ENCODE measurements at places on chromosomes 2 and 18.

DNA sequence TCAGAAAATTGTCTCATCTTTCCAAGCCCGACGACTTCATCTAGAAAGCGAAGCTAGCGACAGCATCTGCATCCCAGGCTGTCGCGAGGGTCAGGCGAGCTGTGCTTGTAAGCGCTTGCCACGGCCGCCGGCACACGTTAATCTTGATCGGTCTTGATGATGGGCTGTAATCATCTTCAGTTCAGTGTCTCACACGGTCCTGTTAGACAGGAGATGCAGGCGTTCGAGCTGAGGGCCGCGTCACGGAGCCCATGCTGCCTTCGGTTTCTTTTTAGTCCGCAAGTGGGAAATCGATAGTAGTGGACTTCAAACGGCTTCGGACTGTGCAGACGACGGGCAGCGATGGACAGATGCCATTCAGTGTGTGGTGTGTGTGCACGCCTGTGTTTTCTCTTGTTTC, 43.6 kb downstream of the ADI1 start:
- no peak for DNase-seq

DNA sequence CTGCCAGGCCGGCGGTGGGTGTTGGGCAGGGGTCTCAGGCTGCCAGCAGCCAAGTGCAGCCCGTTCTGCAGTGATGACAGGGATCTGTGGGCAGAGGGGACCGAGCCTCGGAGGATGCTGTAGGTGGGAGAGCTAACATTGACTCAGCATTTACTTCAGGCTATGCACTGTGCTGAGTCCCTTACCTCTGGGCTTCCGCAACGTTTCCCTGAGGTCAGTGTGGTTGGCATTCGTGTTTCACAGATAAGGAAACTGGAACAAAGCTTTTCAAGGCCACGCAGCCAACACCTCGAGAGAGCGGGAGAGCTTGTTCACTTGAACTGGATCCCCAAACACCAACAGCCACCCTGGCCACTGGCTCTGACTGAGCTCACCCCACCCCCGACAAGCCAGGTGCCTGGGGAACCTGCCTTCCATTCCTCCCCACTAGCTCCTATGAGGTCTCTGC, 839 bp upstream of the GPR148 start:
- no peak for DNase-seq

GRCh38 chr18:24027156-24027827, 12.7 kb downstream of the TTC39C start:
- no peak for DNase-seq

DNA sequence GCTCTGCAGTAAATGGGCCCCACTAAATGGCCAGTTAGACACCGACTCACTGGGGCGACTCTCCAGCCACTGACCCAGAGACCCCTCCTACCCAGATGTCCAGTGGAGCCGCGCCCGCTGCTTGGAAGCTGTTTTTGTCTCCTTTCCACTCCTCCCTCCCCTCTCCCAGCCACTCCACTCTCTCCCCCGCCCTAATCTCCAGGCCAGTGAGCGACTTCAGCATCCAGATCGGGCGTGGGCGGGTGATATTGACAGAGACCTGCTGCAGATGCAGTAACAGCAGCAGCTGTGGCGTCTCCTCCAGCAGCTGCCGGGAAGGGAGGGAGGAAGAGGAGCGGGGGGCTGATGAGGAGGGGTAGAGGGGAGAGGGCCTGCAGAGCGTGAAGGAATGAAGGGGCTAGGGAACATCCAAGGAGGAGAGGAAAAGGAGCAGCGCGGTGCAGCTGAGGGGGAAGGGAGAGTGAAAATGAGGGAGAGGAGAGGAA, at the start of gene SCN7A:
SCN7A (minus strand) TSS at position 110 of the 485 bp plus-strand sequence. CDS start 16,553 bp downstream, outside the sequence.
- DNase-seq: no peak

DNA sequence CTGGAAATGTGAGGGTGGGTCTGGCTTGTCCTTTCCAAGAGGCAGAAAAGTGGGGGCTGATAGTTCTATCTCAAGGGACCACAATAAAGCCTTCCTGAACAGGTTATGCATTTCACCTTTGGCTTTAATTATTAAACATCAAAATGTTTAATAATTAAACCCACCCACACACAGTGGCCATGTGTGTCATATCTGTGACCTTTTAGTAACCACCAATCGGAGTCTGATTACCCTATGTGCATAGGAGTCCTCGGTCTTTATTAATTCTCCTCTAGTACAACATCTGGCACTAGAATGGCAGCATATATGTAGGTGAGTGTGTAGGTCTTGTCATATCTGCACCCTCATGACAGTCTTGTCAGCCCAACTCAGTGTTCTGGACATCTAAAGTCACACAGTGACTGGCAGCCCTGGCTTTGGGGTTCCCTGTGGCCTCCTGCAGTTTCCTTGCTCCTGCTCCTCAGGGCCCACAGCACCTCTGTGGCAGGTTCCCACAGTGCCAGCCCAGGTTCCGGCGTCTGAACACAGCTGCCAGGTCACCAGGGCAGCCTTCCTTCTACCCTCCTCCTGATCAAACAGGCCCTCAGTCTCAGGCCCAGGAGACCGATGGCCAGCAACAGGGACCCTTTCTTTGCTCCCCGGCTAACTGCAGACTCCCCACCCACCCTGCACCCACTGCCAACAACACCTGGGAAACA, 100.9 kb downstream of the MTCL1 start:
- no peak for DNase-seq

DNA sequence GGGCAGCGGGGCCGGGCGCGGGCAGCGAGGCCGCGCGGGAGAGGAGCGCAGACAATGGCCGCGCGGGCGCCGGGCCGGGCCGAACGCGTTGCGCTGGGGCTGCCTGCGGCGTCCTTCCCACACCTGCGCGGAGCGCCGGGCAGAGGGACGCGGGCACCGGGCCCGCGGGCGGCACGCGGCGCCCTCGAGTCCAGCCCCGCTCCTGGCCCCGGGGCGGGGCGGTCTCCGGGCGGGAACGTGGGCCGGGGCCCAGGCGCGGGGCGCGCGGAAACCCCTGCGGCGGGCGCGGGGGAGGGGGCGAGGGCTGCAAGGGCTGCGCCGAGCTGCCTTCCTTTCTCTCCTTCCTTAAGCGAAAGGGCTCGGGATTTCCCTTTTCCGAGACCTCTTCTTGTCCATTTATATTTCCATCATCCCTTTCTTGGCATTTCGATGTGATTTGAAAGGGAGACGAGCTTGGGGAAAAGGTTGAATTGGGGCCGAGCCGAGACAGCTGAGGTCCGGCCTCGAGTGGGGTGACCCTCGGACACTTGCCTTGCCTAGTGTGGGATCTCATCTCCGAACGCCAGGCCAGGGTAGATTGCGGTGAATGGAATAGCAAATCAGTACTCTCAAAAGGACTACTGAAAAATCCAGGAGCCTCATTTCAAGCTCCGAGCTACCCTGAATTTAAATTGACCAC, 676 bp downstream of the KLHL23 start:
- DNase-seq: no peak

DNA sequence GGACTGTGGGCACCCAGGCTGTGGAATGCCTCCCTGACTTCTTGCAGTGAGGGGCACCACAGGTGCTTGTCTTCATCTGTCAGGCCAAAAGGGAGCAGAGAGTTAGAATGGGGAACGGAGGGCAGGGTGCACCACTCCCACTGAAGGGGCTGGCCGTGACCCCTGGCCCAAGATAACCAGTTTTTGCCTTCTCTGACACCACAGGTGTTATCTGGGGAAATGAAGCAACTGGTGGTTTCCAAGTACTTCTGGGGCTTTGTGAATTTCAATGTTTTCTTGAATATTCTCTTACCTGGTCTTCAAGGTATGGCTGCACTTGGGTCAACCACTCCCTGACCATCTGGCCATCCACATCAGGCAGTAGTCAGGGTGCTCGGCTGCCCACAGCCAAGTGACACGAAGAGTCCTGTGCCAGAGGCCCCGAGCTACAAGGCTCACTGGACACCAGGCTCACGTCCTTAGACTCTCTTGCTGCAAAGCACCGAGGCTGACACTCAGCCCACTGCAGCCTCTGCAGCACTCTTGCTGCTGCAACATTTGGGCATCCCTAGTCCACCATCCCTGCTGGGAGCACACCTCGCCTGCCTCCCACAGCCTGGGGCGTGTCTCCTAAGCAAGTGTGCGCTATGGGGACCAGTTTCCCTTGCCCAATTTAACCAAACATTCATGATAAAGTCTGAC, 57.0 kb downstream of the FAM178B start:
- no peak for DNase-seq

DNA sequence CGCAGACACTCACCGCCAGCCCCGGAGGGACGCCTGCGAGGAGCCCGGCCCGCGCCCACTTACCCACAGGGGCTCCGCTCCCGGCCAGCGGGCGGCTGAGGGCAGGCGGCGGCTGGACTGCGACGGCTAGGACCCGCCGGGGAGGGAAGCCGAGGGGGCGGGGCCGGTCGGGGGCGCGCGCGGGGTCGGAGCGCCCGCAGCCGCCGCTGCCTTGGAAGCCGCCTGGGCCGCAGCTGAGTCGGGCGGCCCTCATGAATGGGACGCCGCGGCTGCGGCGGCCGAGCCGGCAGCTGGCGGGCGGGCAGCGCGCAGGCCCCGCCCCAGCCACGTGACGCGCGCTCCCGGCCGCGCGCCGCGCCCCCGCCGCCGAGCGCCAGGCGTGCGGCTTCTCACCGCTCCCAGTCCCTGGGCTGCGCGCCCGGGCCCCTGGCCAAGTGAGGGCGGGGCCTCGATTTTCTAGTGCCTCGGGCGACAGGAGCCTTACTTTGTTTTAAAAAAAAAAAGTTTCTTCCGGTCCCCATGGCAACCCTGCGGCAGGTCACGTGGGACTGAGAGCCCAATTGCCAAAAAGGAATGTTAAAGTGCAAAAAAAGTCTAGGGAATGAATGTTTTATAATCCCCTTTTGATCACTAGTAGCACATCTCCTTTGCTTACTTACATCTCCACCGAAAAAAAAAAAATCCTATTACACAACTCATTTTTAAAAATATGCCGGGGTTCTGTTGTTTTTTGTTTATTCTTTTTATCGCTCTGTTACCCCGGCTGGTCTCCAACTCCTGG, at the start of gene LPIN2:
LPIN2 (minus strand) TSS at position 121 of the 781 bp plus-strand sequence. CDS start 52,304 bp downstream, outside the sequence.
- DNase-seq: peak; percentile 87

GRCh38 chr2:212197776-212198175, 340.8 kb downstream of the ERBB4 start:
- no peak for DNase-seq

- DNase-seq: peak; percentile 34
These were observed 2.8 kb downstream of the ONECUT2 start for GRCh38 chr18:57437766-57438671.

GRCh38 chr2:134127496-134127895, 126.4 kb upstream of the MGAT5 start:
- DNase-seq: no peak

DNA sequence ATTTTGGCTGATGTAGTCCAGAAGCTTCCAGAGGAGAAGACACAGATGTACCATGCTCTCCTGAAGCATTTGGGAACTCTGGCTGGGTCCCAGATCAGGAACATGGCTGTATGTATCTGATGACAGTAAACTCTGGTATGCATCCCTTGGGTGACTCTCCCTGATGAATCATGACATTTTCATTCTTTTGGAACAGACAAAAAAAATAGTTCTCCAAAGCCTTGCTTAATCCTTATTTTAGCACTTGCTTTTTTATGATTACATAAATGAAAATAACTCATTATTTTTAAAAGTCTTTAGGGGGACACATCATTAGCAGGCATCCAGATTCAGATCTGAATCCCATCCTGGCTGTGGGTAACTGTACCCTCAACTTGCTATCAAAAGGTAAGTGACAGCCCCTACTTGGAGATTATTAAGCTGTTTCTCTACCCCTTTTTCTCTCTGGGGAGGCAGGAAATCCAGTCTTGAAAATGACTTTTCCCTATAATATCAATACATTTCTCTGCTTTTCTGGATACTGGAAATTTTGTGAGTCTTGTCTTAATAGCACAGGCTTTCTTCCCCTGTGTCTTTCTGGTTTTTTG, 23.3 kb downstream of the AOX1 start:
- no peak for DNase-seq

DNA sequence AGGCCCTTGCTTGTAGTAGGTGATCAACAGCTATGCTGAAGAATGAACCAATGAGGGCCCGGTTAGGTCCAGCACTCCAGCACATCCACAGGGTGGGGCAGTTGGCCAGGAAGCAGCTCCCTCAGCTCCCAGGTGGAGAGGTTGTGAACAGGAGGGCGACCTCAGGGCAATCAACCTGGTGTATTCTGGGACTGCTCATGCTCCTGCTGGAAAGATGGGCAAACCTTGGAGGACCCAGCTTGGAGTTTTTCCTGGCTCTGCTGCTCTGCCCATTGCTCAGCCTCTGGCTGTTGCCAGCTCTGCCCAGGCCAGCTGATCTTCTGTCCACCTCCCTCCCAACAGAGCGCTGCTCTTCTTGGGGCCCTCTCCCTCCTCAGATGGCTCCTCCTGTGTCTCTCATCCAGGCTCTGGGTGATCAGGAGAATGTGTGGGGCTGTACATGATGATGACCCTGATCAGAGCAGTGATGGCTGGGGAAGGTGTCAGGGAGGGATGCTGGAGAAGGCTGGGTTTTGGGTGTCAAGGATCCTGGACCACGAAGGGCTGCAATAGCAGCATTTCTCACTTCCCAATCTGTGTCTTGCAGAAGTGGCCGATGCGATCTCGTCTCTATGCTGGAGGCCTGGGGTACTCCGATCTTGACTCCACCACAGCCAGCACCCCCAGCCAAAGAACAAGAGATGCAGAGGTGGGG, 3.4 kb downstream of the TCF23 start:
- DNase-seq: no peak

- no peak for DNase-seq
These were observed 21.5 kb upstream of the CAB39 start for GRCh38 chr2:230691005-230691647.

Measured in stimulated activated CD8-positive, alpha-beta memory T cell treated with anti-CD3 and anti-CD28 coated beads, Interleukin-7, amount 100 ng/mL, for 24 hours (primary cell).